T-helper 22 cell (primary cell): ENCODE measurements at places on chromosomes 1 and 21.

GRCh38 chr1:150995896-150996295, 10.8 kb downstream of the MINDY1 start:
- DNase-seq, result no peak

DNA sequence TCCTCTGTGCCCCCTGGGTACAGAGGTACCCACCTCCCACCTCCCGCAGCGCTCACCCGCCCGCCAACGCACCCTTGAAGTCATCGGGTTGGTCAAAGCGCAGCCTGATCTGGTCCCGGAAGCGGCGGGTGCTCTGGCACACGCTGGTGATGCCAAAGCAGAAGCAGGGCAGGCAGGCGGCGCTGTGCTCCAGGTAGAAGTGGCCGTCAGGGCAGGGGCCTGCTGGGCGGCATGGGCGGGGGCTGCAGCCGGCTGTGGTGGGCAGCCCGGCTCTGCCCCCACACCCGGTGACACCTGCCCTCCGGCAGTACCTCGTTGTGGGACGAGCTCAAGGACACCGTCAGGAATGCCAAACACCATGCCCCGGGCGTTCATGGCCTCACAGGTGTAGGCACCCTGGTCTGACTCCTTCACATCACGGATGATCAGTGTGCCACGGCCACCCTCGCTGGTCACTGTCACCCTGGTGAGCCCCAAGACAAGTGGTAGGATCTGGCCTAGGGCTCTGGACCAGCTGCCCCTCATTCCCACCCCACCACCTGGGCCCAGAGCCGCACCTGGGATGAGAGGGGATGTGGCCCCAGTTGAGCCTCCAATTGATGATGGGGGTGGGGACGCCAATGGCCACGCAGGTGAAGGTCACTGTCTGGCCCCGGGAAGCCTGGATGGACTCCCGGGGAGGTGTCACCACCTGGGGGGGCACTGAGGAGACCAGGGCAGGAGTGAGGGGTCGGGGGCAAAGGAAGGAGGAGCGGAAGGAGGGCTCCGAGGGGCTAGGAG, 52.5 kb downstream of the HSPG2 start:
- no peak for DNase-seq

DNA sequence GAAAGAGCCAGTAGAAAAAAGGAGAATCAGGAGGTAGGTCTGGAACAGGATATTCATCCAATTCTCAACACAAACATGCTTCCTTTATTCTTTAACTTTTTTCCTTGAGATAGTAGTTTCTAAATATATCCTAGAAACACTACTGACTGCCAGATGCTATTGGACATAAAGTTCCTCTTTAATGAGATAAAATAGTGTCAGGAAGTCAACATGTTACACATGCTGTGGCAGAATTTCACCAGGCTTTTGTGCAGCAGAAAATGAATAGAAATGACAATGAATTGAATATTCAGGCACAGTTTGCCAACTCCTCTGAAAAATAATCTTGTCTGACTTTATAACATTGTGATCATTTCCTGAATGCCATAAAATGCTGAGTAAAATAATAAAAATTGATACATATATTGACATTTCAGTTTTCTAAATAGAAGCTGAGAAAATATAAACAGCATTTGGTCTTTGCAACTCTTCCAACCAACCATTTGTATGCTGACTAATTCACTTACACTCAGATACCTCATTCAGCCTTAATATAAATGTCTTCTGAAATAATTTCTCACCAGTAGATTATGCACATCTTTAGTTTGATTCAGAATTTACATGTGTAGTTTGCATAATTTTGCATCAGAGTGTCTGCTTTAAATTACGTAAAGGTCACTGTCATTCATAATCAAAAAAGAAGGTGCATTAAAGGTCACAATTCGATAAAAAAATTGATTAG, 486.1 kb upstream of the ADGRL2 start:
- DNase-seq, result no peak

DNA sequence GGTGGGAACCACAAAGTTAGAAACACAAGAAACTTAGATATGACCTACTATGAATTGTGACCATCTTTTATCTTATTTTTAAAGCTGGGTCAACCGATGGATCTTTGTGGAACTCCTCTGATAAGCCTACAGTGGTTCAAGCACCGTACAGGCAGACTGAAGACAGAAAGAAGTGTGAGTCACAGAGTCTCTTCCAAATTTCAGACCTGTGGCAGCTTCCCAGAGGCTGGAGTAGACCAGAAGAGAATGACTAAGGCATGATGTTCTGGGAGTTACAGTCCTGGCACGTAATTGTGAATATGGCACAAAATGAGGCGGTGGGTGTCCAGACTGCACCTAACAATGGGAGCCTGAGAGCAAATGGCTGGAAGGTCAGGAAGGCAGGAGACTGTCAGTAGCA, 70.0 kb downstream of the LMO4 start:
- no peak for DNase-seq

DNA sequence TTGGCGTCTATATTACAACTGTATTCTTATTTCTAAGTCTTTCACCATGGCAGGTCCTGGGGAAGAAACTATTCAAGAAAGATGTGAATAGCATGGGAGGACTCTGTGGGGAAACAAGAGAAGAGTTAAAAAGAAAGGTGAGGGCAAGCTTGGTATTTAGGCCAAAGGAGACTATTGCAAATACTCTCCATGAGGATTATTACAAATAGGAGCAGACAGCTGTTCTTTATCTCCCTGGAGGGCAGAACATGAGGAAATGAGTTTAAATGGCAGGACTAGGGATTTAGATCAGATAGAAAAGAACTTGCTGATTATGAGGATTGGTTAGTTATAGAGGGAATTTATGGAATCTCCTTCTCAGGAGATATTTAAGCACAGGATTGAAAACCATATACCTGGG, 186.8 kb downstream of the CDC7 start:
- no peak for DNase-seq

DNA sequence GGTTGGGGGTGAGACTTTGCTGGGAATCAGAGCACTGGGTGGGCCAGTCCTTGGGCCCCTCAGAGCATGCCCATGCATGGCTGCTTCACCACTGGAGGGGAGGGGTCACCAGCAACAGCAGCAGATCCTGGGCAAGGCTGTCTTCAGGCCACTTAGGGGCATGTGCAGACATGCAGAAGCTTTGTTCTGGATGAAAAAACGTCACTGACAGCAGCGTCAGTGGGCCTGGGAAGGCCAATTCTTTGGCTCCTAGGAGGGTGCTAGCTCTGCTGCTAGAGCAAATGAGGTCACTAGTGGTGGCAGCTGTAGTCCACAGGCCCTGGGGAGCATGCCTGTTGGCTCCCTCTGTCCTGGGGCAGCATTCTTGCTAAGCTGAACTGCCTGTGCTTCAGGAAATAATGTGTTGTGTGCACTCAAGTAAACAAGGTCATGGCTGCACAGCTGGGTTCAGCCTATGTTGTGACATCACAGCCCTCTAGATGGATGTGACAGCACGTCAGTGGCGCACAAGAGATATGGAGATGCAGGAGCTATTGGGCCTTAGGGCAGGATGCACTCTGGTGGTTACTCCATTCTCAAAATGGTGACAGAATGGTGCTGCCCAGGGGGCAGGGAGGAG, 27.0 kb downstream of the ZC3H11B start:
- DNase-seq, result no peak

DNA sequence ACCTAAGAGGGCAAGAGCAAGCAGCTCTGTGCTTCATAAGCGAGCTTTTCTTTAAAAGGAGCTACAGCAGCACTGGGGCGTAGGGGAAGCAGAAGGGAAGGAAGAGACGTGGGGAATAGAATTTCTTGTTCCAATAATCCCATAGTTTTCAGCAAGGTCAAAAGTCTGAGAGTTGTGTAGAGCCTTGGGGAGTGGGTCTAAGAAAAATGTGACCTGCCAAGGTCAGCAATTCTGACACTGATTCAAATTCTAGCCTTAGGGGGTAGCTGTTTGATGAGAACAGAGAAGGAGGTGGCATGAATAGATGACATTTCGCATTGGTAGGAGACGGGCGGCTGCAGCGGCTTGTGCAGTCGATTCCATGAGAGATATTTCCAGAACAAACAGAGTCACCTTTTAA, 22.4 kb downstream of the PRRX1 start:
- DNase-seq, result no peak

- no peak for DNase-seq
Measured at GRCh38 chr21:46538262-46538661, 66.6 kb downstream of the S100B start.

DNA sequence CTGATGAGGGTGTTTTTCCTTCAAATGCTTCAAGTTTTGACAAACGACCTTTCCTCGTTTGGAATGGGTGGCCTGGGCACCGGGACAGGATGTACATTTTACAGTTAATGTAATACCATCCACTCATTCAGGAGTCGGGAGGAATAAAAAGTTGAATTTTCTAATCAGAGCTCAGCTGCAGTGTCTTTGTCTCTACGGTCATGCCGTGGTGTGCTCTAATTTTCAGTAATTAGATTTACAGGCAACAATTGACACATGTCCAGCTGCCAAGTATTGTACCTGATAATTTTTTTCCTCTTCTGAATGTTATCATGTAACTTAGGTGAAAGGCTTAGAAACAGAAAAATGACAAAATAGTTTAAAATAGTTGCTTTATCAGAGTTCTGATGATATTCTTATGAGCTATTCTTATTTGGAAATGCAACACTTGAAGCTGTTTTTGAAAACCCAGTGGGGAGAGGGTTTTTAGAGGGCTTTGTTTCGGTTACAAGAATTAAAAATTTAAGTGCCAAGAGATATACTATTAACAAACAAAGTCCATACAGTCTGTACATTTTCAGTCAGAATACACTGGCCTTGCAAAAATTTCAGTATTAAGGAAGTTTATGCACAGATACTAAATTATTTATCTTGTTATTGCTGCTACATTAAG, 1.0 kb downstream of the CDKN2C start:
- DNase-seq, result no peak

- DNase-seq, result no peak
Measured at GRCh38 chr1:117985973-117986372, 56.4 kb downstream of the WDR3 start.

DNA sequence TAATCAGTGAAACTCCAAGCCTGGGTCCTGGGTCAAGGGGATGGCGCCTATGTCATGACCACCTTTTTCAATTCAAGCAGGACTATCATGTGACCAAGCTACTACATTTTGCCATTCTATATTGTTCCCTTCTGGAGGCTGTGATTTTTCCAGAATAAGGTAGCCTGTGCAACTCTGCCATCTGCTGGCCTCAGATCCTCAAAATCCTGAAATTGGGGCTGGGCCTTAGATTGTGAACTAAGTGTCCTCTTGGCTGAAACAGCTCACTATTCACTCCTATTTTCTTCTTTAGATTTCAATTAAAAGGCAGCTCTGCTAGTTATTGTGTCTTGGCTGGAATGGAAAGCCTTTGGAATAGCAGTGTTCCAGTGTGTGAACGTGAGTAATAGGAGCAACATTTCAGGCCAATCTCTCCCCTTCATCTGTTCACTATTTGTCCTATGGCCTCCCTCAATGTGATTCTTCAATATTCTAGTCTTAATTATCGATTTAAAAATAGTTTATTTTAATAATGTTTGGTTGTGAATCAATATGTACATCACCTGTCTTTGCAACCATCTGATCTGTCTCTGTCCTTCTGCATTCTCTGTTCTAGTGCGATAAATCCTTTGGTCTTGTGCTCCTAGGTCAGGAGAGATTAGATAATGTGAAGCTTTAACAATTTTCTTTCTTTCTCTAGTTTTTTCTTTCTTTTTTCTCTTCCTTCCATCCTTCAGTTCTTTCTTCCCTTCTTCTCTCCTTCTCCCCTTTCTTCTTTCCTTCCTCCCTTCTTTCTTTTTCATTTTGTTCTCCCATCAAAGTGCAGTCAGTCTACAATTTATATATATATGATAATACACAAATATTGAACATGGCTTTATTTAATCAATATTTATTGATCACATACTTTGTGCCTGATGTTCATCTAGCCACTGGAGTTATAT, 69.8 kb downstream of the CR1 start:
- no peak for DNase-seq

DNA sequence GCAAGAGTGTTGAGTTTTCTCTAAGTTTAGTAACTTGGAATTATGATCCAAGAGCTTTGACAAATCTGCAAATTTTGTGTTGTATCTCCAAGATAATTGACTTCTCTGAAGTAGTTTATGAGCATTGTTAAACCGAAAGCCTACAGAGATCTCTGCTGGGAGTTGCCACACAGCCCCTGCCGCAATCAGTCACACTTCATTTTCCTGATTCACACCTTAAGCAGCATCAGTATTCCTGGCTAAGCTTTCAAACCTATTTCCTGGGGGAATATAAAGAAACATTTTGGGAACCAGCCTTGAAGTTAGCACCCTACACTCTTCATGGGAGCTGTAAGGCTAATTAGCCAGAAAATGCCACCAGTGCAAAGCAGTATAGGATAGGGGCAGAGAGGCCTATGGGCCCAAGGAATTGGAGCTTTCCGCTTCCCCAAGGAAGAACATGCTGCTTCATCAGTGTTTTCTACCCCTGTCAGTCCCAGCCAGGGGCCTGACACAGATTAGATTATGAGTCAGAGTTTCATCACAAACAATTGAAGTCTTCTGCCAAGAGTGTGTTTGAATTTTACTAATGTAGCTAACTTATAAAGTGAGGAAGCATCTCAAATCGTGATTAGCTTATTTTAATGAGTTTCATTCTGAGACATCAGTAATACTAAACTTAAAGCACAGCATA, 23.2 kb upstream of the CACYBP start:
- DNase-seq, result no peak

GRCh38 chr1:187237542-187237941, 408.8 kb downstream of the PLA2G4A start:
- DNase-seq, result no peak

- no peak for DNase-seq
Measured at GRCh38 chr1:162695687-162696086, 63.4 kb downstream of the DDR2 start.

- DNase-seq, result peak; percentile 47
Measured at GRCh38 chr1:160675641-160676410, 29.0 kb upstream of the SLAMF1 start.
